Left colon (tissue), 2 donors: ENCODE measurements at places on chromosomes 2 and 18.
A peak's percentile ranks its signal among the peaks of the same experiment; 100 is the strongest.

DNA sequence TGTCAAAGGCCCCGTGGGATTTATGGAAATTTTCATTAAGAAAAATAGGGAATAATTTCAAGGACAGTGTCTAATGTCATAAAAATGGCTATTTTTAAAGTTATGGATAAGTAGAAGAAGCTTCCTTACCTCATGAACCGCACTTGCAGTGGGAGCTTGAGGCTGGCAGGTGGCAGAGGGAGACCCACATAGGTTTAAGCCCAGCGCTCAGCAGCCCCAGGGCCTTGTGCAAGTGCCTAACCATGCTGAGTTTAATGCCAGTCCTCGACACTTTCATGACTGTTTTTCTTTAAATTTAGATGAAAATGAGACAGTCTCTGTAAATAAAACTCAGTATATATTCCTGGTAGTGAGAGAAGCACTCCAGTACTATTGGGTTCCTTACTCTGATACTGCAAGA lies 285.6 kb downstream of the CNTNAP5 start:
- DNase-seq: no peak

- DNase-seq: no peak
Measured at GRCh38 chr2:3598197-3598910, 3.4 kb downstream of the COLEC11 start.

GRCh38 chr18:34222307-34223163 lies 2.2 kb downstream of the NOL4 start:
- no peak for DNase-seq

- no peak for DNase-seq
Measured at GRCh38 chr2:200786826-200787225, 24.9 kb upstream of the BZW1 start.

DNA sequence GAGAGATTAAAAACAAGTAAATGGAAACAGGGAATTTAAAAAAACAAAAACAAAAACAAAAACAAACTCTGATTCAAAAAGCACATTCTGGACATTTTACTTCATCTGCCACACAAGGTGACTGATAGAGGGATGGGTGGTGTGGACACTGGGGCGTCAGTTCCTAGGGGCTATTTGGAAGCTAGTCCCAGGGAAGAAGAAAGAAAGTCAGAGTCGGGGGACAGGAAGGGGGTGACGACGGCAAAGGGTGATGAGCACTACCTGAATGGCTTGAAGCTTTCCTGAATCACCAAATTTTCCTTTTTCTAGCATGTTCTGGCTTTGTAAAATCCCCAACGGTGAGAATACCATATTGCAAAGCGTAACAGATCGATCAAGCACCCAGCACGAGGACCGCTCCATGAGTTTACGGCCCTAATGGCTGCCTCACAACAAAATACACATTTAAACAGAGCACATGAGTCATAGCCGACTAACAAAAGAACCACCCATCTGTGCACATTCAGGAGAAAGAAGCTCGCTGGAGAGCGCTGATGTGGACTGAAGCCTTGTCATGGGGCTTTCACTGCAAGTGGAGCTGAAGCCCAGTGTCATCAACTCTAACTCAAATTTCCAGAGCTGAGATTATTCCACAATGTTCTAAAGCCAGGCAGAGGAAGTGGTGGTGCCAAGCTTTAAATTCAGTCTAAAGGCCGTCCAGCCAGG lies 178.9 kb downstream of the LNPK start:
- no peak for DNase-seq

- no peak for DNase-seq
Measured at GRCh38 chr2:111662771-111663470, 221.1 kb downstream of the ANAPC1 start.

DNA sequence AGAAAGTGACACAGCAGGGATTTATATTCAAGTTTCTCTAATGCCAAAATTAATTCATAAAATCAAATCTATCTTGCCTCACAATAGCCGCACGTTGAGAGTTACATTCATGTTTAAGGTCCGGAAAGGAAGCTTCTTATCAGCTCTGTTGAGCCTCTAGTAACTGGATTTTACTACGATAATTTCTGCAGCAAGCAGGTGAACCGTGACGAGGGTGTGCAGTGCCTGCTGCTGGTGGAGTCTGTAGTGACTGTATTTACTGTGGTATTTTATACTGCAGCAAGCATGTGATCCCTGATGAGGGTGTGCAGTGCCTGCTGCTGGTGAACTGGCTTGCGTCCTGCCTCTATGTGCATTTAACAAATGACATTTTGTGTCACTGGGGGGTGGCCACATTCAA lies 120.0 kb downstream of the SNTG2 start:
- no peak for DNase-seq

- peak; percentile 28 for DNase-seq
Measured at GRCh38 chr18:7568426-7568825, 1.3 kb downstream of the PTPRM start.

DNA sequence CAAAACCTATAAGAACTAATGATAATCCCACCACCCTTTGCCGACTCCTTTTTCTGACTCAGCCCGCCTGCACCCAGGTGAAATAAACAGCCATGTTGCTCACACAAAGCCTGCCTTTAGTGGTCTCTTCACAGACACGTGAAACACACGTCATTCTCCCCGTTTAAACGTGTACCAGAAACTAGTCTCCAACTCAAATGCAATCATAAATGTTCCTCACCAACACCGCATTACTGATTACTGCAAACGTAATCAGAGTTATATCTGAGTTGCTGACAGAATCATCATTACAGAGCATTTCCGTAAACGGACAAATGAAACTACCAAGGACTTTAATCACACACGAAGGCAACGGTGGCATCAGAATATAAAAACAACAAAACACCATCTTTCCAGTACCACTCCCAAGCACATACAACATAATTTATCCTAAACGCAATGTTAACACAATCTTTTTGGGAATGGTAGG lies 1.9 kb downstream of the CLK1 start:
- DNase-seq: peak; percentile 43

- DNase-seq: peak; percentile 29
Measured at GRCh38 chr2:118774458-118775133, 72.9 kb downstream of the EN1 start.

GRCh38 chr18:12989397-12990122 lies 1.6 kb upstream of the CEP192 start:
- DNase-seq: no peak

DNA sequence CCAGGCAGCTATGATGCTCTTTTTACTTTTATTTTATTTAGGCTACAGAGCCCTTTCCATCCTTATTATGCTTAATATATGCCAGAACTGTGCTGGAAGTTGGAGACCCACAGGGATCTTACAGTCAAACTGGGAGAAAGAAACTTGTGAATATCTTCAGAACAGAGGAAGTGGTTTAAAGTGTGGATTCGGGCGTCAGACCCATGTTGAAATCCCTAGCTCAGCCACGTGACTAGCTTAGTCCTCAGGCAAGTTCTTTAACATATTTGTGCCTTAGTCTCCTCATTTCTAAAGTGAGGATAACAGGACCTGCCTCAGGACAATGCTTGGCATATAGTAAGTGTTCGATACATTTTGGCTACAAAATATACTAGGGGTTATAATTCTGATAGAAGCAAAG lies 59.1 kb downstream of the MAP3K20 start:
- DNase-seq: no peak
